ENCODE measurements at places on chromosomes 16 and 17.

- DNase-seq = peak; percentile 72
Observed at GRCh38 chr17:40312131-40312731, 3.3 kb downstream of the RARA start.

- no peak for DNase-seq
Observed at GRCh38 chr16:12063004-12063395, 86.5 kb downstream of the SNX29 start.

GRCh38 chr16:2009164-2009711, 383 bp downstream of the ZNF598 start:
- peak; percentile 22 for DNase-seq

GRCh38 chr16:85196976-85197375, 84.7 kb upstream of the CIBAR2 start:
- no peak for DNase-seq

- no peak for DNase-seq
Observed at GRCh38 chr16:24851700-24852099, 5.9 kb downstream of the SLC5A11 start.

- DNase-seq = no peak
Observed at GRCh38 chr16:56278196-56278855, 87.0 kb downstream of the GNAO1 start.

DNA sequence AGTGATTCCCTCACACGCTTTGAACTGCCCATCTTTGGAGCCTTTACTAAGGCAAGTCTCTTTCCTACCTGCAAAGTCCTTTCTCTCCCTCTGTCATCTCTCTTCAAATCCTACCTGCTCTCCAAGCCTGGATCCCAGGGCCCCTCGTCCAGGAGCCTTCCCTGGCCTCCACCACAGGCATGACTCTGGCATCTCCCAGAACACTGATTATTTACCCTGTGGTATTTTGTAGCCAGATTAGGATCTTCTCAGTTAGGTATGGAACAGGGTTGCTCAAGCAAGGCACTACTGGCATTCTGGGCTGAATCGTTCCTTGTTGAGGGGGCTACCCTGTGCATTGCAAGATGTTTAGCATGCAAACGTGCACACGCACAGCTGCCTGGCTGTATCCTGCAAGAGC, 31.9 kb upstream of the POLR3E start:
- DNase-seq = no peak

- DNase-seq = no peak
Observed at GRCh38 chr17:61456061-61456681, 3.9 kb downstream of the TBX4 start.

GRCh38 chr17:45261577-45262515, at the start of gene SPATA32:
Gene SPATA32, minus strand, starts transcription at chr17:45262094. Its CDS starts 78 bp downstream, at chr17:45262016.
- peak; percentile 48 for DNase-seq

- DNase-seq = peak; percentile 18
Observed at GRCh38 chr17:78558181-78558850, 18.9 kb downstream of the DNAH17 start.

- DNase-seq = no peak
Observed at GRCh38 chr17:60425626-60426025, 3.3 kb downstream of the CHCT1 start.

All from ACHN (cell line).